ENCODE measurements at places on chromosomes 5 and 9.

- DNase-seq = no peak
Observed at GRCh38 chr5:116566251-116566650, 8.4 kb downstream of the SEMA6A start.

DNA sequence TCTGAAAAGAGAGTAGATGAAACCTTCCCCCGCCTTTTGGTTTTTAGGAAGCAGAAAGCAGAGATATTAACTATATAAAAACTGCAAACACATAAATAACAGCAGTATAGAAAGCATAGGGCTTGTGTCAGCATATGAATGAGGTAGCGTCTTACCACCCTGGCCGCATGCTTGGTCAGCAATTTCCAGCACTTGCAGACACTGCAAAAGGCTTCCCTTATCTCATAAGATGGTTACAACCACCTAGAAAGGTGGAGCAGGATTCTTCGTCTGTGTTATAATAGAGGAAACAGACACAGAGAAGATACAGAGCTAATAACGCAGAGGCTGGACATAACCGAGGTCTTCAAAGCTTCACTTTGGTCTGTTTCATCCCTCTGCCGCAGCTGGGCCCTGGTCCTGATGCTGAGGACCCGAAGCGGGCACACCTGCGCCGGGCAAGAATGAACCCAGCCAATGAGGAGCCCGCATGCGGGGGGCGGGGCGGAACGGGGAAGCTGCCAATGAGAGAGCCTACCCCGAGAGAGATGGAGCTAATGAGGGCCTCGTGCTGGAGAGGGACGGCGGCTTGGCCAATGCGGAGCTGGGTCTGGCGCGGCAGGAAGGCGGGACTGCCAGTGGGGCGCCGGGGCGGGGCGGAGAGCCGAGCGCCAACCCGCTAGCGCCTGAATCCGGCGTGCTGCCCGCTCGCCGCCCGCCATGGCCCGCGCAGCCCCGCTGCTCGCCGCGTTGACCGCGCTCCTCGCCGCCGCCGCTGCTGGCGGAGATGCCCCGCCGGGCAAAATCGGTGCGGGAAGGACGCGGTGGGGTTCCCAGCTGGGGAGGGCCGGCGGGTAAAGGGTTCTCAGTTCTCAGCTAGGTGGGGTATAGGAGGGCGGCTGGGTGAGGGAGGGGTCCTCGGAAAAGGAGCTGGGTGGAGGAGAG is at the start of gene PCYOX1L:
Gene PCYOX1L, plus strand, starts transcription at position 677 of the 924 bp plus-strand sequence. Its CDS starts 23 bp downstream, at position 700.
- DNase-seq = peak; percentile 91

GRCh38 chr9:69945671-69946141 is 97.9 kb upstream of the MAMDC2 start:
- DNase-seq = no peak

- DNase-seq = no peak
Observed at GRCh38 chr9:131810351-131811170, 70.7 kb upstream of the RAPGEF1 start.

DNA sequence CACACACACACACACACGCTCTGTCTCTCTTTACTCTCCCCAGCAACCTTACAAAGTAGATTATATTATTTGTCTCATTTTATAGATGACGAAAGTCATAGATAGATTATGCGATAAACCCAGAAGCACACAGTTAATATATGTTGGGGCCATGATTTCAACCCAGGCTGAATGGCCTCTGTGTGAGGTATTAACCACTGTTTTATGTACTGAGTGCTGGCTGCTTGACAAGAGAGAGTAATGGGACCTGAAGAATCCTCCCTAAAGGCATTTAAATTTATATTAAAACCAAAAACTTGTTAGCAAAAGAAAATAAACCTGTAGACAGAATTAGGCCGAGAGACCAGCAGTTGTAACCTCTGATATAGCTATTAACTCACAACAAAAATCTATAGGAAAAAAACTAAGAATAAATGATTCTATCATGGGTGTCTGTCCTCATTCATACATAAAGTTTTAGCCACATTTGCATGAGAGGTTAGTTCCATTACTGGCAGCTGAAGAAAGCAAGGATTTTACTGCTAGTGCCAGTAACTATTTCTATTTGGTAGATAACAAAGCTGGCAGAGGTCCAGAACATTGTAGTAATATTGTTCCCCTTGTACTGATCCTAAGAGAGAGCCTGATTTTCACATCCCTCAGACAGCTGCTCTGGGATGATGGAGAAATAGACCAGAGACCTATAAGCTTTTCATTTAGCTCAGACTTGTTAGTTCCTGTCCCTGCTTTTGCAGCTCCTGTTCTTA is 250.9 kb downstream of the ADGRV1 start:
- DNase-seq = no peak
